Vein endothelial cell (primary cell): ENCODE measurements at places on chromosomes 12 and 14. TPM values are rescaled to one million over a fixed set of nuclear protein-coding genes. Genes with fewer than 3 reads are reported as not detected.

Gene PLBD1
- total RNA-seq, result 0.10 TPM in 1 of 2 replicates, not detected in the other

Gene TBX5
- total RNA-seq, result not detected in 2 replicates

Gene SIX1
- 0.33 and 0.48 TPM in 2 replicates for total RNA-seq

Gene EIF5
- 159 and 217 TPM in 2 replicates for total RNA-seq

Gene TAS2R42
- not detected in 2 replicates for total RNA-seq

Gene SLC5A8
- total RNA-seq, result not detected in 2 replicates

Gene EPYC
- not detected in 2 replicates for total RNA-seq

Gene LAG3
- total RNA-seq, result 0.10 and 0.33 TPM in 2 replicates

Gene BBOF1
- total RNA-seq, result 1.6 and 2.6 TPM in 2 replicates

Gene SMCO2
- not detected in 2 replicates for total RNA-seq

Gene RTL1
- not detected in 2 replicates for total RNA-seq

Gene CLEC9A
- total RNA-seq, result not detected in 2 replicates

Gene RND1
- total RNA-seq, result 3.9 TPM in 2 replicates

Gene FOXN4
- total RNA-seq, result not detected in 2 replicates

Gene FOXG1
- total RNA-seq, result not detected in 2 replicates

Gene SYNDIG1L
- not detected in 2 replicates for total RNA-seq

Gene NOPCHAP1
- 7.1 and 7.2 TPM in 2 replicates for total RNA-seq

Gene IAPP
- total RNA-seq, result not detected in 2 replicates

Gene RNASE1
- 34.0 and 52.4 TPM in 2 replicates for total RNA-seq

Gene DACT1
- total RNA-seq, result 0.65 and 1.1 TPM in 2 replicates

Gene PTPRQ
- 0.10 TPM in 1 of 2 replicates, not detected in the other for total RNA-seq

Gene FBXL14
- 16.3 and 18.9 TPM in 2 replicates for total RNA-seq

Gene KLHL42
- 25.2 TPM in 2 replicates for total RNA-seq

Gene DDX11
- total RNA-seq, result 12.7 and 18.8 TPM in 2 replicates

Gene TRPV4
- 3.5 and 4.6 TPM in 2 replicates for total RNA-seq

Gene SPX
- under 0.01 and 0.10 TPM in 2 replicates for total RNA-seq

Gene ARMH4
- total RNA-seq, result 1.3 and 1.6 TPM in 2 replicates

Gene C12orf43
- total RNA-seq, result 19.6 and 23.2 TPM in 2 replicates

Gene PNMA1
- 43.4 and 46.1 TPM in 2 replicates for total RNA-seq
